CD4-positive, alpha-beta T cell treated with Interferon alpha-2 for 1 hour (primary cell): ENCODE measurements at places on chromosomes 2 and 18.

DNA sequence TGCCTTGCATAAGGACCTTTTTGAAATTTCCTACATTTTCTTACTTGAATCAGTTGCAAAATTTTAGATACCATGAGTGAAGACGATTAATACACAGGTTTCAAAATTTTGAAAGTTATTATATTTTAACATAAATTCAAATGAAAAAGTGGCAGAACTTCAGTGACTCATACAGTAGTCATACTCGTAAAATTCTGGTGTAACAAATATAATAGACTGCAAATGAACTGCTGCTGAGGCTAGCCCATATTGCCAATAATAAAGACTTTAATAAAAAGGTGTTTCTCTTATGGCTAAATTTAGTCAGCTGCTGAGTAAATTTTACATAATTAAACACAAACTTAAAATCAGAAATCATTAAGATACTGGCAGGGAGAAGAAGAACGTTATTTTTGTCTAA, 36.9 kb downstream of the MSH6 start:
- DNase-seq, result no peak

DNA sequence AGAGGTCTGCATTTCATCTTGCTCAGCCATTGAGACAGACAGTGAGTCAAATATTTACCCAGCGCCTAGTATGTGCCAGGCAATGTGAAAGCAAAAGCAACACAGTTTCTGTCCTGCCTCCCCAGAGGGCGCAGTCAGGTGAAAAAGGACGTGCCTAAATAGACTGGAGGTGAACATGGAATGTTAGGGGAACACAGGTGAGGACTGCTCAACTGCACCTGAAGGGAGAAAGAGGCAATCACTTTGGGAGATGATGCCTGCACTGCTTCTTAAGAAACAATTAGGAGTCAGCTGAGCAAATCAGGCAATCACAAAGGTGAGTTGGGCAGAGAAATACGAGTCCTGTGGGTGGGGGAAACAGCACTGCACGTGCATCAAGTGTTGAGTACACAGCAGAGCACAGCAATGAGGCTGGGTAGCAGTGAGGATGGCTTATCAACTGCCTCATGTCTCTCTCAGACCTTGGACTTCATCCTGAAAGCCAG, 218.3 kb upstream of the SMAD7 start:
- DNase-seq, result peak; percentile 4

DNA sequence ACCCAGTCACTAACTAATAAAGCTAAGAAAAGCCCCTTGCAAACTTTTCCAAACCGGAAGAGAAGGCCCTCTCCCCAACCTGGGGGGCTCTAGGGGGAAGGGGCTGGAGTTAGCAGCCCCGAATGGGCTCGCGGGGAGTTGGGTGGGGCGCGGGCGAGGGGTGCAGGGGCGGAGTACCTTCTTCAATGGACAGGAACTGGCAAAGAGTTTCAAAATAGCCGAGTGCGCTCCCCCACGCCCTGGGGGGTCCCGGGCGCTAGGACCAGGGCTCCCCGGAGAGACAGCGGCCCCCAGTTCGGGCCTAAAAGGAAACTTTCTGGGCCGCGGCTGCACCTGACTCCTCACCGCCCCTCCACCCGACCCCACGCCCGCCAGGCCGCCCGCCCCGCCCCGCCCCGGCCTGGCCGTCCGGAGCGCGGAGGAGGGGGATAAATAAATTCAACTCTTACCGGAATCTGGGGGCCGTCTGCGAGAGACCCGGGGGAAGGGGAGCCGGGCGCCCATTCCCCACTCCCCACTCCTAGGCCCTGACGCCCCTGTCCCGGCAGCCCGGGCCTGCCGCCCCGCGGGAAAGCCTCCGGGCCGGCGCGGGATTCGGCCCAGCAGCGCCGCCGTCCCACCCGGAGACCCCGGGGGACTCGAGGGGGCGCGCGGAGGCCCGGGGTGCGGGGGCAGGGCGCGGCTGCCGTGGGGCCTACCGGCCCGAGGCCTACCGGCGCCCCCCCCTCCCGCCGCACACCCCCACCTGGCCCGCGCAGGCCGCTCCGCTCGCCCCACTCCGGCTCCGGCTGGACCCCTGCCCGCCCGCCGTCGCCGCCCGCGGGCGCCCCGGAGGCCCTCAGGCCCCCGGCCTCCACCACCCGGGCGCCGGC, 868 bp downstream of the INO80D start:
- peak; percentile 65 for DNase-seq

GRCh38 chr18:10475276-10475653, 20.8 kb downstream of the APCDD1 start:
- no peak for DNase-seq

DNA sequence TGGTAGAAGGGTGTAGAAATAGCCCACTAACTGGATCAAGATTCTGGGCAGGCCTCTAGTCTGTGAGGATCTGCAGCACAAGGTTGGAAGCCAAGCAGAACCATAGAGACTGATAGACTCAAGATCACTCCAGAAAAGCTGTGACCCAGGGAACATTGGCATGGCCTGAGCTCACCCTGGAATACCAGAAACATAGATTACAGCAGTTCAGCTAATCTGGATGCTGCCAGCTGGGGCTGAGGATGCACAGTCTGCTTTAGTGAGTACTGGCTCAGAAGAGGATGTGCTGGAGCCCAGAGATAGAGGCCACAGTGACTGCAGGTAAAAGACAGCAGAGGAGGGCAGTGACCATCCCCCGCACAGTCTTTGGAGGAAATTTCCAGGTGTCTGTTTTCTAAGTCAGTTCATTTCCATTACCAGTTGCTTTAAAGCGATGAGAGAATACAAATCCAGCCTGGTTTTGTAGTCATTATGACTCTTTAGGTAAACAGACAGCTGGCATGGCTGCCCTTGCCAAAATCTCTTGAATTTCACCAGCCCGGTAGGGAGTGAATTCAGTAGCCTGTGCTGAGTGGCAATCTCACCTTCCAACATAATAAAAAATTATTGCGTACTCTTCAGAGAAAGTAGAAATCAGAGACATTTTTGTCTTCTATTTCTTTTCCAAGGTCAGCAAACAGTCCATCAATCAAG, 119.2 kb downstream of the ANTXR1 start:
- DNase-seq, result no peak
